ENCODE measurements at places on chromosomes 16 and 17. TPM values are rescaled to one million over a fixed set of nuclear protein-coding genes. Genes with fewer than 3 reads are reported as not detected.

DNA sequence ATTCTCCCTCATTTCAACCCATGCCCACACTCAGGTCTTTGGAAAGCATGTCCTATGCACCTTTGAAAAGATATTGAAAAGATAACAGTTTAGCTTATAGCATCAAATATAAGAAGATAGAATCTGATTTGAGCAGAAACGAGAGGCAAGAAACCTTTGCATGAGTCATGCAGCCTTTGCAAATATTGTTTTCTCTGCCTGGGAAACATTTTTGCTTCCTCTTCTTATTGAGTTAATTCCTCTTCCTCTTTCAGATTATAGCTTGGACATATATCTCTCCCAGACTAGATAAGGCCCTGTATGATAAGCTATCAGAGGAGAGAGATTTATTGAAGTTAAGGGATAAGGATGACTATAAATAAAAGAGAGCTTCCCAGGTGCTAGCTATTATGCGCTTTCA is 46.1 kb upstream of the KCNJ2 start:
- no peak for DNase-seq

- DNase-seq, result no peak
Observed at GRCh38 chr16:24853830-24854229, 8.1 kb downstream of the SLC5A11 start.

DNA sequence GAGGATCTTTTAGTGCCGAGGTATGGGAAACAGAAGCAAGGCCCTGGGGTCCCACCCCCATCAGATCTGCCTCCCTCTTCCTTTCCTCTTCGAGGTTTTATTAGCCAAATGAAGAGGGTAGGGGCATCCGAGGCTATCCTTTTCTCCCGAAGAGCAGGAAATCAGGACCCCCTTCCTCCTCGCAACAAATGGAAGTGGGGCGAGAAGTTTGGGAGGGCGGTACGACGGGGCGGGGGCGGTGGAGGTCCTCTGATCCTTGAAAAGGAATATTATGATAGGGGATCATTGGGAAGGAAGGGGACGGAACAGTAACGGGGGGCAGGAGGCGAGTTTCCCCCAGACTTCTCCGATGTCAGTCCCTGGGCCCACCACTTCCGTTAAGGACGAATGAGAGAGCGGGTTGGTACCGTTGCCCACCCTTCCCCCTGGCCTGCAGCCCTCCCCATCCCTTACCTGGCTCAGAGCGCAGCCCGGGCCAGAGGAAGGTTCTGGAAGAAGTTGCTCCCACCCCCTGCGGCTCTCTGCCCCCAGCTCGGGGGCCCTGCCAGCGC is 309 bp downstream of the FOXJ1 start:
- no peak for DNase-seq

GRCh38 chr16:6880263-6880662 is 452.4 kb upstream of the RBFOX1 start:
- DNase-seq, result no peak

GRCh38 chr17:82023447-82024241 is 539 bp downstream of the LRRC45 start:
- no peak for DNase-seq

GRCh38 chr16:23175651-23176050 is 6.9 kb upstream of the SCNN1G start:
- DNase-seq, result no peak

DNA sequence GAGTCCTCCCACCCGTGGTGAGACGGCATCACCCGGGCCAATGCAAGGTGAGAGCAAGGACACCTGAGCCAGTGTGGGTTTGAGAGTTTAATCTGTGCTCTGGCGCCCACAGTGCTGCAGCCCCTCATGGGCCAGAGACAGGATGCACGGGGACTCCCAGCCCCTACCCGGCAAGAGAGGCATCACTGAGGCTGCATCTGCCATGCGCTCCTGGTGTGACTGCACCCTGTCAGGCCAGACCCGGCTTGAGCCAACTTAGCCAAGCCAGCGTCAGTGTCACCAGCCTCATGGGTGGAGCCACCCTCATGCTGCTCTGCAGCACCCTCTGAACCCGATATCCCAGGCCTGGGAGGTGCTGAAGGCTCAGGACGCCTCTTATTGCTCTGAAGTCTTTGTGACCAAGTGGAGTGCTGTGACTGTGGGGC is 1.3 kb upstream of the BRICD5 start:
- no peak for DNase-seq

- no peak for DNase-seq
Observed at GRCh38 chr16:27954191-27954590, 109.3 kb downstream of the GSG1L start.

- DNase-seq, result no peak
Observed at GRCh38 chr17:1865252-1866037, 35.6 kb downstream of the RPA1 start.

DNA sequence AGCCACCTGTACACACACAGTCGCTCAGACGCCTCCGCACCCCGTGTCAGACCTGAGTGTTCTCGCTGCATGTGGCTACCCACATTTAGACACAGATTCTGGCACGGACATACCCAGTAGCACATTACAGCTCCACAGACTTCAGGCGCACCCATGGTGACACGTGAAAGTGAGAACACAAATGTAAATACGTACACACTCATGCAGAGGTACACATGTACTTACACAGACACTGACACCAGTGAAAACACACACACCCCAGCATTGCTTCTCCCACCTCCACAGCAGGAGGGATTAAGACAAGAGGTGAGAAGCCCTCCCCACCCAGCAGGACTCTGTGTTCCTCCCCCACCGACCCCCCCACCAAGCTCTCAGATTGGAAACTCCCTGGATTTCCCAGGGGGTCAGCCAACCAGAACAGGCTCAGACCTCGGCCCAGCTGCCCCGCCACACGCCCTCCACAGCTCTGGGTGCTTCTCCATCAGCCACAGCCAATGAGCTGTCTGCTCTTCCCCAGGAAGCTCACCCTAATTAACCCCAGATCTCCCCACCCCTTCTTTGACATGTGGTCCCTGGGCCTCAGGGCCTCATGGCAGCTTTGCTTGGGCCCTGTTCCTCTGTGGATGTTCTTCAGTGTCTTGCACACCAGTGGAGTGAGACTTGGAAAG is 5.3 kb upstream of the FOXN1 start:
- DNase-seq, result no peak

DNA sequence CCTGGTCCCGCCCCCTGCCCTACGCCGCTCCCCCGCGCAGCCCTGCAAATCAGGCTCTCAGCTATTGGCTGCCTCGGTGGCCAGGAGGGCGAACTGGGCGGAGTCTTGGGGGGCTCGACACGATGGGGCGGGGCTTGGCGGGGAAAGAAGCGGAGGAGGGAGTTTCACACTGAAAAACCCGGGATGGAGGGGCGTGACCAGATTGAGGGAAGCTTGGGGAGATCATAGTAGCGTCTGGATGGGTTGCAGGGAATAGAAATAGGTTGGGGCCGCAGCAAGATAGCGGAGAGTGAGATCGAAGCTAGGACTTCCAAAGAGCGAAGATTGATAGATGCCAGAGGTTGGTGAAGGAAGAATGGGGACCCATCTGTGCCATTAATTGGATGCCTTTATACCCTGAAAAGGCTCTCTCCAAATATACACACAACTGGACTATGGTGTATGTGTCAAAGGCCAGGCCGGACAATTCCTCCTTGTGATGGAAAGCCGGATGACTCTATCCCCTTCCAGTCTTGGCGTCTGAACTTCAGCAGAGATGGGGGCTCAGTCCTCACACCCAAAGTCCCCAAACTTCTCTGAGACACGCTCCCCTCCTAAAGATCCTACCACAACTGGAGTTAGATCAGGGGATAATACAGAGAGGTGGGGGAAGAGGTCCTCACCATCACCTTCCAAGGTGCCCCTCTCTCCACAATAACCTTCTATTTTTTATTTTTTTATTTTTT is 376 bp upstream of the STAC2 start:
- peak; percentile 91 for DNase-seq

DNA sequence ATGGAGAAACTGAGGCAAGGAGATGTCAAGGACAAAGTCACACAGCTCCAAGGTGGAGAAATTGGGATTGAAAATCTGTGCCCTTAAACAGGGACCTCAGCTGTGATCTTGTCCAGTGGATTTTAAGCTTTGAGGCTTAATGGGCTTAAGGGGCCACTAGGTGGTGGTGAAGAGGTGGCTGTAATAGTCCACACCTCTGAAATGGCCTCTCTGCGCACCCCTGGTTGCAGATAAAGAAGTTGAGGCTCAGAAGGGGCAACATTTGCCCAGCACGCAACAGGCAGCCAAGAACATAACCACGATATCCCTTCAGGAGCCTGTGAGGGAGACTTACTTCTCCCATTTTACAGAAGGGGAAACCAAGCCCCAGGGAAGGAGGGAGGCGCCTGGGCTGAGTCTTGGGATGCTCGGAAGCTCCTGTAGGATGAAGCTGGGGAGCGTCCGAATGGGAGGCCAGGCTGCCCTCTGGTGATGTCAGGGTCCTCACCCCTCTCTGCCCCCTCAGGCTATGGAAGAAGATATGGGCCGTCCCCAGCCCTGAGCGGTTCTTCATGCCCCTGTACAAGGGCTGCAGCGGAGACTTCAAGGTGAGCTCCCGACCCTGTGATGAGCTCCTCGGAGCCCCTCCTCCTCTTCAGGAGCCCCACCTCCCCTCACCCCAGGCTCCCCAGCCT is 43.7 kb downstream of the IL21R start:
- no peak for DNase-seq

DNA sequence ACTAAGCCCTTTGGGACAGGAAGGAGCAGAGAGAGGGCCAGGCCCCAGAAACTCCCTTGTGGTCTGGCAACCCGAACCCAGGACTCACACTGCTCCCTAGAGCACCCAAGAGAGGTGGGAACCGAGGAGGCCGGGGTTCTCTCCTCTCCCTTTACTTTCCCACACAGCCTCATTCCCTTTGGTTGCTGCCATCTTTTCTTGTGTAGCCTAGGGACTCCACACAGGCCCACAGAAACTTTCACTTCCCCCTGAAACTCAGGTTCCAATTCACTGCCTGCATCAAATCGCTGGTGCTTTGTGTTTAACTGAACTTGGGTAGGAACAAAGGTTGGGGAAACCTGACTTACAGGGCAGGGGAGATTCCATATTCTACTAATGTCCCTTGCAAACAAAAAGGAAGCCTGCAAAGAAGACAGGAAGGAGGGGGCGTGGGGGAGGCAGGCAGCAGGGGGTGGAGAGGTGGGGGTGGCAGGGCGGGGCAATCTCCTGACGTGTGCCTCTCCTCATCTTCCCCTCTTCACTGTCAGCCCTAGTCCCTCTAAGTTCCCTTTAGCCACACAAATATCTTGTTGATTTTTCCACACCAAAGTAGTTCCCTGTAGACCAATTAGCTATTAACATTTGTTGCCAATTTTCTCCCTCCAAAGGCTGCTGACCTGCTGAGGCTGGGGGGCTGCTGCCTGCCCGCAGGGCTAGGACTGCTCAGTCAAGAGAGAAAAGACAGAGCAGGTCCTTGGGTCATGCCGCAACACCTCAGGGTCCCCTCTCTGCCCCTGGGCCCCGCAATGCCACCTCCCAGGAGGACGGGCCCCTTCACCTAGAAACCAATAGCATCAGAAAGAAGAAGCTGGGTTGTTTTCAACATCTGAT is 8.0 kb downstream of the ST3GAL2 start:
- no peak for DNase-seq

DNA sequence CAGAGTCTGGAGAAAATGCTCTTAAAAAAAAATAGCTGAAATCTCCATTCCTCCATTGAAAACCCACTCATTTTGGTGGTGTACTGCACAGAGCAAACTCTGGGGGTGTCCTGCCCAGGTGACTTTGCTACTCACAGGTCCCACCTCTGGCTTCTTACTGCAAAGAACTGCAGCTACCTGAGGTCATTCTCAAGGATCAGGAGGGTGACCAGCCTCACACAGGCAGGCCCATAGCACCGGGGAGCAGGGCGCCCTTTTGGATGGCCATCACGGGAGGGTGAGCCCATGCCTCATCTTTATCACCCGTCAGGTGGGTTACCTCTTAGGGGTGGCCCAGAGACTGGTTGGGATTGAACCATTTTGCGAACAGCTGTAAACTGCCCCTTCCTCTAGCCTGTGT is 32.6 kb upstream of the BRD7 start:
- DNase-seq, result no peak

GRCh38 chr16:69520800-69521602 is 44.8 kb upstream of the NFAT5 start:
- DNase-seq, result no peak

DNA sequence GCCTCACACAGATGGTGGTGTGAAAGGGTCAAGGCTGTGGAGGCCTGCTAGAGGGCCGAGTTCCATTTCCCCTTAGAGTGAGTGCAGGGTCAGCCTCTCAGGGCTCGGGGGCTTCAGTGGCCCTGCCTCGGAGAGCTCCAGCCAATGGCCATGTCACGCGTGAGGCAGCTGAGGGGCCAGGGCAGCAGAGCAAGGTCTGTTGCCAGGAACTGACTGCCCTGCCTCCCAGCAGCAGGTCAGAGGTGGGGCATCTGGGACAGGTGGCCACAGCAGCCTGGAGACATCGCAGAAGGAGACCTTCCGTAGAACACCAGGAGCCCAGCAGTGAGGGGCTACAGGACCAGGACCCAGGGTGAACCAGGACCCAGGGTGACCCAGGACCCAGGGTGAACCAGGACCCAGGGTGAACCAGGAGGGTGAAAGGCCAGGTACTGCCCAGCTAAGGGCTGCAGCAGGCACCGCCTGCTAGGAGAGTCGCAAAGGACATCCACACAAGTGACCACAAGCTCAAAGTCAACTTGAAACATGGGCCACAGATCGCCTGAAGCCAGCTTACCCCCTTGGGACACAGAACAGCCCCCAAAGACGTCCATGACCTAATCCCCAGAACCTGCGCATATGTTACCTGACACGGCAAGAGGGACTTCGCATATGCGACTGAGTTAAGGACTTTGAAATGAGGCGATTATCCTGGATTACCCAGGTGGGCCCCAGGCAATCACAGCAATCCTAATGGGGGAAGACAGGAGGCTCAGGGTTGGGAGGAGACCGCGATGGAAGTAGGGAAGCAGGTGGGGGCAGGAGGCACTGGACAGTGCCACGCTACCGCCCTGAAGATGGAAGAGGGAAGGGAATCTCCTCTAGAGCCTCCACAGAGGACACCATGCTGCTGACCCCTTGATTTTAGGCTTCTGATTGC is 4.8 kb upstream of the MEAK7 start:
- no peak for DNase-seq

- DNase-seq, result no peak
Observed at GRCh38 chr16:30942426-30942806, 6.5 kb upstream of the ORAI3 start.

Gene ZP2
- 0.08 TPM for polyA plus RNA-seq

Gene SHISA9
- polyA plus RNA-seq, result 4.6 TPM

Gene HBQ1
- not detected for polyA plus RNA-seq

Gene GNGT2
- 1.1 TPM for polyA plus RNA-seq

Gene SLC38A8
- polyA plus RNA-seq, result not detected

Gene FBRS
- polyA plus RNA-seq, result 57.7 TPM
